ENCODE measurements at places on chromosomes 3 and 15.
A peak's percentile ranks its signal among the peaks of the same experiment; 100 is the strongest.

- H3K27ac ChIP-seq: no peak overlapping the region
- no peak overlapping the region for H3K4me3 ChIP-seq
- H3K4me1 ChIP-seq: no peaks in the 10 kb centered on the region
- H3K27me3 ChIP-seq: no peaks in the 10 kb centered on the region
Observed at GRCh38 chr3:54713455-54713854, 214.4 kb downstream of the LRTM1 start.

- H3K27me3 ChIP-seq: no peaks in the 10 kb centered on the region
- no peaks in the 10 kb centered on the region for H3K4me1 ChIP-seq
- no peak overlapping the region for H3K4me3 ChIP-seq
- no peak overlapping the region for H3K27ac ChIP-seq
- no peaks in the 10 kb centered on the region for H3K36me3 ChIP-seq
Observed at GRCh38 chr15:58361273-58361759, 70.5 kb upstream of the LIPC start.

DNA sequence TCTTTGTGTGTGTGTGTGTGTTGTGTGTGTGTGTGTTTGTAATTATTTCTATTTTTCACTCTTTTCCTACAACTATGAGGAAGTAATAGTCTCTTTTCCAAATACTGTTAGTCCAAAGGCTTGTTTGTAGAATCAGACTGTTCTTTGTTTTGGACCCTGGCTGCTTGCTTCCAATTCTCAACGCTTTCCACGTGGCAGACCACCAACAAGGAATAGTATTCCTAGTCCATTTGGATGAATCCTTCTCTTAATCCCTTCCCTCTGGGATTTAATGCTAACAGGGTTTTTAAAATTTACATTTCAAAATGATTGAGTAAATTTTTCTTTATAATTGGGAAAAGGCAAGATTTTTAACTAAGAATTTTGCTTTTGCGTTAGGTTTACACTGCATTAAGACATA is 62.7 kb downstream of the ADAMTSL3 start:
- H3K27me3 ChIP-seq: no peaks in the 10 kb centered on the region
- H3K27ac ChIP-seq: no peak overlapping the region
- H3K4me1 ChIP-seq: peaks cover 10% of the 10 kb centered on the region
- H3K4me3 ChIP-seq: no peak overlapping the region
- no peak for DNase-seq

GRCh38 chr15:40871749-40872617 is 2.1 kb downstream of the RHOV start:
- peaks cover 13% of the 10 kb centered on the region for H3K4me1 ChIP-seq
- no peaks in the 10 kb centered on the region for H3K36me3 ChIP-seq
- no peak overlapping the region for H3K27ac ChIP-seq

- peak overlapping the region; percentile 79 for H3K27ac ChIP-seq
- H3K4me1 ChIP-seq: peaks cover 94% of the 10 kb centered on the region
- H3K4me3 ChIP-seq: peak overlapping the region; percentile 2
- DNase-seq: peak; percentile 74
Observed at GRCh38 chr3:63967675-63968611, 55.4 kb downstream of the PSMD6 start.
